ENCODE measurements at places on chromosomes 7 and 10. TPM values are rescaled to one million over a fixed set of nuclear protein-coding genes. Genes with fewer than 3 reads are reported as not detected.

DNA sequence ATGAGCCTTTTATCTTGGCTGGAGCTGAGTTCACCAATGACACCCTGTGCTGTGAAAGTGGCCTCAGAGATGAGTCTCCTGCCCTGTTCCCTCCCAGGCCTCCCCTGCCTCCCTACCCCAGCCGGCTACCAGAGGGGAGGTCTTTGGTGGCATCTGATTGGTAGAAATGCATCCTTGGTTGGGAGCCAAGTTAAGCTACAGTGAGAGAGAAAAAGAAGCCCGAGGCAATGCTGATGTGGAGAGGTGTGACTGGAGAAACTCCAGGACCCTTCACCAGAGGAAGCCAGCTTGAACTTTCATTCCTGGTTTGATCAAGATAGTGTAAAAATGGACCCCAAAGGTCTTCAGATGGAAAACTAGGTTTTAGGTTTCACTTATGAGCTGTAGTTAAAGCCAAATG is 191.1 kb upstream of the TCF7L2 start:
- peak; percentile 4 for DNase-seq
- H3K4me1 ChIP-seq: peaks cover 5% of the 10 kb centered on the region
- no peaks in the 10 kb centered on the region for H3K36me3 ChIP-seq
- no peak overlapping the region for H3K4me3 ChIP-seq
- H3K27ac ChIP-seq: no peak overlapping the region

GRCh38 chr7:23938215-23938614 is 228.2 kb downstream of the STK31 start:
- no peak overlapping the region for H3K27ac ChIP-seq
- H3K27me3 ChIP-seq: no peaks in the 10 kb centered on the region
- no peak overlapping the region for H3K4me3 ChIP-seq

The GPR146 gene
- 0.27 TPM for total RNA-seq

DNA sequence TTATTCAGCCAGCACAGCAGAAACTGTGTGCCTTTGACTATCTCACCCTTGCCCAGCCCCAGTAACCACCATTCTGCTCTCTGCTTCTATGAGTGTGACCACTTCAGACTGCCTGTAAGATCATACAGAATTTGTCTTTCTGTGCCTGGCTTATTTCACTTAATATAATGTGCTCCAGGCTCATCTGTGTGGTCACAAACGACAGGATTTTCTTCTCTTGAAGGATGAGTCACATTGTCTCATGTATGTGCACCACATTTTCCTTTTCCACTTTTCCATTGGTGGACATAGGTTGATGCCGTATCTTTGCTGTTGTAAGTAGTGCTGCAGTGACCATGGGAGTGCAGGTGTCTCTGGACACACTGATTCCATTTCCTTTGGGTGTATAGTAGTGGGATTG is 122.5 kb upstream of the LANCL2 start:
- DNase-seq: no peak
- H3K4me3 ChIP-seq: no peak overlapping the region
- peaks cover 5% of the 10 kb centered on the region for H3K4me1 ChIP-seq
- no peak overlapping the region for H3K27ac ChIP-seq
- no peaks in the 10 kb centered on the region for H3K36me3 ChIP-seq
- peaks cover 16% of the 10 kb centered on the region for H3K27me3 ChIP-seq

- no peak overlapping the region for H3K27ac ChIP-seq
- H3K27me3 ChIP-seq: peaks cover 37% of the 10 kb centered on the region
- no peaks in the 10 kb centered on the region for H3K4me1 ChIP-seq
- no peak for DNase-seq
- H3K4me3 ChIP-seq: no peak overlapping the region
Observed at GRCh38 chr10:100723770-100724530, 21.4 kb upstream of the PAX2 start.

The PITX3 gene
- total RNA-seq: not detected

The IDI1 gene
- 25.1 TPM for total RNA-seq

The ZNF316 gene
- total RNA-seq: 27.1 TPM

DNA sequence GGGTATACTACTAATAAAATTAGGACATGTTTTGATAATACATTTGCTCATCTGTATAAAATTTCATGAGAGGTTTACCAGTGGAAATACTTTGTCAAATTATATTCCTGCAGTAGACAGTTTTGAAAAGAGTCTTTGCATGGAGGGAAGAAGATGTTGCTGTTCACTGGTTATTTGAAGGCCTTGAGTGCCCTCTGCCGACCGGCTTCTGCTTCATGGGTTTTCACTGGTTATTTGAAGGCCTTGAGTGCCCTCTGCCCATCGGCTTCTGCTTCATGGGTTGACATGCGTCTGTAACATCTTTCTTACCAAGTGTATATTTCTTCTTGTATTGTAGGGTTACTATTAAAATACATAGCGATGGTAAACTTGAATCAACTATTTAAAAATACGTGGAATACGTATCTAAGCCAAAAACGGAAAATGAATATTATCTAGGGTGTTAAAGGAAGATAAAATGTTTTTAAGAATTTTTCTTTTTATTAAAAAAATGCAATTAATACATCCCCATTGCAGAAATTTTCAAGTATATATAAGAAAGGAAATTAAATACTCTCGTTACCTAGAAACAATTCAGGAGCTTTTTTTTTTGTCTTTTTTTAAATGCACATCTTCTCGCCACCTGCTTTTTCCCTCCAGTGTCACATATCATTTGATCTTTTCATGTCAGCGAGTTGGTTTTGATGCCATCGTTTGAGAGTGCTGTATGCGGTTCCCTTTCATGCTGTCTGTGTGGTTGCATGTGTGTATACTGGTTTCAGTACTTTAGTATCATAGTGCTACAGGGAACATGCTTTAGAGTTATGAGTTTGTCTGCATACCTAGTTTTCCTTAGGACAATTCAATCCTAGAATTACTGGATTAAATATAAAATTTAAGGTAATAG is 73.4 kb downstream of the SHH start:
- no peak overlapping the region for H3K27ac ChIP-seq
- peaks cover 66% of the 10 kb centered on the region for H3K36me3 ChIP-seq
- H3K4me3 ChIP-seq: no peak overlapping the region
- H3K27me3 ChIP-seq: no peaks in the 10 kb centered on the region
- DNase-seq: peak; percentile 83
- no peaks in the 10 kb centered on the region for H3K4me1 ChIP-seq

- H3K36me3 ChIP-seq: no peaks in the 10 kb centered on the region
- peaks cover 16% of the 10 kb centered on the region for H3K4me1 ChIP-seq
- no peak overlapping the region for H3K4me3 ChIP-seq
- H3K27ac ChIP-seq: no peak overlapping the region
- peaks cover 19% of the 10 kb centered on the region for H3K27me3 ChIP-seq
Observed at GRCh38 chr10:101351017-101351416, 2.9 kb upstream of the BTRC start.

DNA sequence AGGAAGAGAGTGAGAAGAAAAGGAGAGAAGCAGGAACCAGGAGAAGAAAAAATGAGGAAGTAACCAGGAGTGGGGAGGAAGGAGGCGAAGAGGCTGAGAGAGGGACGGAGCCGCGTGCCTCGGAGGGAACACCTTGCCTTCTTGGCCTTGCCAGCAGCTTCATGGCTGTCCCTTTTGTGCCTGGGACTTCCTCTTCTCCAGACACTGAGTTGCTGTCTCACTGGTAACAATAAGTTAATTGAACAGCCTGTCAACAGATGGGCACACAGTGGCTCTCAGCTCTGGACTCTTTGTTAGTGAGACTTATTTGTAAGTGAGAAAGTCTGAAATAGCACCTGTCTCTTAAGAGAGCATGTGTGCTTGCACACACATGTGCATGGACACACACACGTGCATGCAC is 83.2 kb downstream of the GATA3 start:
- no peak overlapping the region for H3K27ac ChIP-seq
- H3K4me3 ChIP-seq: no peak overlapping the region

DNA sequence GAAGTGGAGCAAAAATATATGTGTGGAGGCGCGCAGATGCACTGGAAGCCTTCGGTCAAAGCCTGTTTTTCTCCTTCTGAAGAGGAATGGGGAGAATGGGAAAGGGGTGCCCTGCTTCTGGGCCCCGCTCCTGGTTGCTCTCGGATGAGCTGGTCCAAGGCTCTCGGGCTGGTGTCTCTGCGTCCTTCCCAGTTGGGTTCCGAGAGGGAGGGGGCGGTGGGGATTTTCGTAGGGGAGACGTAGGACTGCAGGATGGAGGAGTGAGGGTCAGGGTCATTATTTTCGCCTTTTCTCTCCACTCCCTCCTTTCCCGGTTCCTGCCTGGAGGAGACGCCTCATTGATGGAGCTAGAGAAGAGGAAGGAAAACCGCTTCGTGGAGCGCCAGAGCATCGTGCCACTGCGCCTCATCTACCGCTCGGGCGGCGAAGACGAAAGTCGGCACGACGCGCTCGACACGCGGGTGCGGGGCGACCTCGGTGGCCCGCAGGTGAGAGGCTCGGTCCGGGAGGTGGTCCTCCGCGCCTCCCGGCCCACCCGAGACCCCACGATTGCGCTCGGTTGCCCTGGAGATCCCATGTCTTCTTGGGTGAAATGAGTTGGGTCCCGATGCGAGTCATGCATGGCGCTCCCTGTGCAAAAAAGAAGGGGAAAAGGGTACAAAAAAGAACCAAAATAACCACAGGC is 790 bp downstream of the ADAM22 start:
- no peak for DNase-seq
- no peaks in the 10 kb centered on the region for H3K4me1 ChIP-seq
- H3K27ac ChIP-seq: no peak overlapping the region
- peak overlapping the region; percentile 70 for H3K4me3 ChIP-seq
- H3K36me3 ChIP-seq: no peaks in the 10 kb centered on the region

The MYH16 gene
- total RNA-seq: not detected

DNA sequence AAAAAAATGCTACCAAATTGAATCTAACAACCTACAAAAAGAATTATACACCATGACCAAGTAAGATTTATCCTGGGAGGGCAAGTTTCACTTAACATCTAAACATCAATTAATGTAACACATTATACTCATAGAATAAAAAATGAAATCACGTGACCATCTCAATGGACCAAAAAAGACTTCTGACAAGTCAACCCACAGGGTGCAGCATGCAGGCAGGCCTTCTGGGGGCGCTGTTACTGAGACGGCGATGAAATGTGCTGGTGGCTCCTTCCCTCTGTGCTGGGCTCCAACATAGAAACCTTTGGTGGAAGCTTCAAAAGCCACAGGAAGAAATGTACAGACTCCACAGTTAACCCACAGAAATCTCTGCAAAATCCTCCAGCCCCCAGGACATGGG is 103.1 kb downstream of the INHBA start:
- no peak for DNase-seq
- H3K4me3 ChIP-seq: no peak overlapping the region
- no peak overlapping the region for H3K27ac ChIP-seq

GRCh38 chr7:78176171-78176570 is 377.6 kb downstream of the PHTF2 start:
- no peak overlapping the region for H3K4me3 ChIP-seq
- no peaks in the 10 kb centered on the region for H3K36me3 ChIP-seq
- no peak for DNase-seq
- no peaks in the 10 kb centered on the region for H3K4me1 ChIP-seq
- H3K27ac ChIP-seq: no peak overlapping the region

DNA sequence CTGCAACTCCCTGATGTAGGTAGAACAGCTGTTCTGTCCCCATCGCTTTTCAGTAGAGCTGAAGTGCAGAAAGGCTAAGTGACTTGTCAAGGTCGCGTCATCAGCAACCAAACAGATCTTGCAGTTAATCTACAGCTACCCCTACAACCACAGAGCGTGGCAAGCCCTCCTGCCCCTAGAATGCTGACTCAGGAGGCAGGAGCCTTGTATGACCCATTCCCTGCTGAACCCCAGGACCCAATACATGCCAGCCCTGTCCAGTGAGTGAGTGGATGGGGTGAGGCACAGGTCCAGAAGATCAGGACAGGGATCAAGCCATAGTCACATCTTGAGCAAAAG is 26.6 kb upstream of the GJD4 start:
- peaks cover 40% of the 10 kb centered on the region for H3K36me3 ChIP-seq
- H3K4me3 ChIP-seq: no peak overlapping the region
- H3K27me3 ChIP-seq: no peaks in the 10 kb centered on the region
- no peak for DNase-seq
- no peaks in the 10 kb centered on the region for H3K4me1 ChIP-seq

DNA sequence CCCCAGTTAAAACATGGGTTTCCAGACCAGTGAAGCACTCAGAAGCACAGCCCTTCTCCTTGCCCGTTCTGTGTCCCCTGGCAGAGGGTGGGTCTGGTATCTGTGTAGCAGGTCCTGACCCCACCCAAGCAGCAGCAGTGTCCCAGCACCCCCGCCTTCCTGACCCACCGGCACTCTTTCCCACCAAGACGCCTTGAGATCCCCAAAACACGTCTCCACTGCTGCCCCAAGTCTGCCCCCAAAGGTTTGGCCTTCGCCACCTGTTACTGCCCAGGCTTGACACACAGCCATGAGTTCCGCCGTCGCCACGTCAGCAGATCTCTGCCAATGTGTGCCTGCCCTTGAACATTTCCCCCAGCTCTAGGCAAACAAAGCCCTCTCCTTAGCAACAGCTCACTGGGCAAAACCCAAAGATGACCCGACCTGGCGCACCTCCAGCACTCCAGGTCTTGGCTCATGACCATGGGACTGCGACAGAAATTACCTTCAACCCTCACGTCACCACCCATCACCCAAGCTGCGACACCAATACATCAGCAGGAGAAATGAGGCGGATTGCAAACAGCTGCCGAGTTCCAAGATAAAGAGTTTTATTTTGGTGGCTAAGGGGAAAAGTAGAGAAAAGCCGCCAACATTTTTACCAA is 75.6 kb downstream of the CTBP2 start:
- peak overlapping the region; percentile 17 for H3K4me3 ChIP-seq
- peaks cover 55% of the 10 kb centered on the region for H3K4me1 ChIP-seq
- H3K36me3 ChIP-seq: peaks cover 73% of the 10 kb centered on the region
- H3K27ac ChIP-seq: peak overlapping the region; percentile 87
- peak; percentile 75 for DNase-seq
- no peaks in the 10 kb centered on the region for H3K27me3 ChIP-seq

Measured in MCF 10A (cell line).